ENCODE measurements at places on chromosomes 5 and 9. TPM values are rescaled to one million over a fixed set of nuclear protein-coding genes. Genes with fewer than 3 reads are reported as not detected.

DNA sequence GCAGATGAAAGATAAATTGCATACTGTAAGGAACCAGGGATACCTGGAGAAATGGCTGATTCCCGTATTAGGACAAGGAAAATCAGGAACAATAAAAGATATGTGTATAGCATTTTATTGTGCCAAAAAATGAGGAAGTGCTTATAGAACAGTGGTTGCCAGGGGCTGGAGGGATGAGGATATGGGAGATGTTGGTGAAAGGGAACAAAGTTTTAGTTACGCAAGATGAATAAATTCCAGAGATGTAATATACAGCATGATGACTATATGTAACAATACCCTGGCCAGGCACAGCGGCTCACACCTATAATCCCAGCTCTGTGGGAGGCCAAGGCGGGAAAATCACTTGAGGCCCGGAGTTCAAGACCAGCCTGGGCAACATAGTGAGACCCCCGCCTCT is 101.8 kb downstream of the CDK5RAP2 start:
- DNase-seq, result no peak

- no peak for DNase-seq
These were observed 333.6 kb upstream of the MEF2C start for GRCh38 chr5:89216606-89217005.

DNA sequence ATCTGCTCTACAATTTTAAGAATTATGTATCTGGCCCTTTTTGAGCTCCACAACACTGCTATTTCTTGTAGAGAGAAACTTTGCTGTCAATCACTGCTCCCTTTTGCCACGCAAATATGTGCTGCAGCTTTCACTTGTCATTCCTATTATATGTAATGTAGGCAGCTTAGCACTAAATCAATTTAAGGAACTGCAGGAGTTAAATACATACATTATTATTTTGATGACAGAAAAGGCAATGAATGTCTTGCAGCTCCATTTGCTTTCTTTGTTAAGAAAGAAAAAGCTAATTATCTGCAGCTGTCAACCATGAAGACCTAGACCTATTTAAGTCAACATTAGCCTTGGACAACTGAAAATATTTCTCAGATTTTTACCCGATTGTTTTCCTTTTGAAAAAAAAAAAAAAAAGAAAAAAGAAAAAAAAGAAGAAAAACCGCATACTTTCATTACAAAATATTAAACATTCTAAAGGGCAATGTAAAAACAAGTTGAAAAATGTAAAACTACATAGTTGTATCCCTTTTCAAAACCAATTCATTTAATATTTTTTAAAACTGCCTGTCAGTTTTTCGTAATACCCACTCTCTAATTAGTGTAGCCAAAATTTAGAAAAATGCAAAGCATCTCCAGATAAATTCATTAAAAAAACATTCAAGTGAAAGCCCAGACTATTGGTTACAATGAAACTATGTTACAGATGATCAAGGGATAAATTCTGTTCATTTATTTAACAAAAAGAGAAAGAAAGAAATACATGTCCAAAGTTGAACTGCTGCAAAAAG is 57.2 kb downstream of the RFX3 start:
- no peak for DNase-seq

DNA sequence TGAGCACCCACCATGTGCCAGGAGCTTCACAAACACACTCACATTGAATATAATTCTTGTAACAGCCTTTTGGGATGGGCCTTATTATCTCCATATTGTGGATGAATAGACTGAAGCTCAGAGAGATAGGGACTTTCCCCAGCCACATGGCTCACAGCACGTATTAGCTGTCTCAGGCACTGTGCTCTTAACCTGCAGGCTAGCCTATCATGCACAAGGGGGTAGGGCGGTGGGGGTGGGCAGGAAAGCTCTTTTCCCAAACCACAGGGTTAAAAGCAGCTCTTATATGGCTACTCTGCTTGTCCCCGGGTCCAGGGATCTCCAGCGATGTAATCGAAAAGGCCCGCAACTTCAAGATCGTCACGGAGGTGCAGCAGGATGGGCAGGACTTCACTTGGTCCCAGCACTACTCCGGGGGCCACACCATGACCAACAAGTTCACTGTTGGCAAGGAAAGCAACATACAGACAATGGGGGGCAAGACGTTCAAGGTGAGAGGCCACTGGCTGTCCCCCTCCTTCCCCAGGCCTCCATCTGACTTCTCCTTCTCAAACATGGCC is 2.6 kb downstream of the FABP6 start:
- no peak for DNase-seq

DNA sequence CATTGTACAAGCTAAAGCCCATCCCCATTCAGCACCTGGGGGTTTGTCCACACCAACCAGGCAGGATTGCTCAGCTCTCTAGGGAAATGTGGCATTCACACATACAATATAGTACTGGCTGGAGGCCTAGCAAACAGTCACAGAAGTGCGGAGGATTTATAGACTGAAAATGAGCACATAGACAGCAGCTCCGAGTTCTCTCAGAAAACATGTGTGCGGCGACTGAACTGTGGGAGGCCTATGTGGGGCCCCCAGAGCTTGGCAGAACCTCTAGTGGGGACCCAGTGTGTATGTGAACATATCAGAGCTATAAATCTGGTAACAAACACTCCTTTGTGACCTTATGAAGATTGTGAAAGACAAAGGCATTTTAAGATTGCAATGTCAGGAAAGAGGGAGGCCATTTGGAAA is 431.1 kb downstream of the DTWD2 start:
- no peak for DNase-seq

DNA sequence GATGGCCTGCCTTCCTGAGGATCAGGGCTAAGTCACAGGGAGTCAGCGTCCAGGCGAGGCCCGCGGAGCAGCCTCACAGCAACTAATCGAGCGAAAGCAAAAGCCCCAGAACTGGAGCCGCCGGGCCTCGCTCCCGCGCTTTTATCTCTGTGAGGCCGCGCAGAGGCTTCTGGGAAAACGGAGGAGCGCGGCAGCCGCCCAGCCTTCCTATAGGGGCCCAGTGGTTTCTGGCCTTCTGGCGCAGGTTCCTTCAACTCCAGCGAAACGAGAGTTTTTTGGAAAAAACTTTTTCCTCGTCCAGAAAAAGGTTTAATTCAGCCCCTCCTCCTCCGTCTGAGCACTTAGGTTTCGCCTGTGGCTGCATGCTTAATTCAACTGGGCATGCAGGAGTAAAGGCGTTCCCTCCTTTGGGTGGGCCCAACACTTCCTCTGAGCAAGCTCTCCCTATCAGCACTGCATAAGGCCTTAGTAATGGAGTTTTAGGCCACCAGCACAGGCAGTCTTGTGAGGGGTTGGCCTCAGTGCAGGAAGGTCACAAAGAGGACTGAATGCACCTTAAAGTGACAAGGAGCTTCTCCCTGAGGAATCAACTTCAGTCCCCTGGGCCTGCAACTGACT is at the start of gene MEIKIN:
MEIKIN (minus strand) TSS at position 113 of the 618 bp plus-strand sequence. CDS start 158 bp downstream, outside the sequence.
- DNase-seq, result no peak

DNA sequence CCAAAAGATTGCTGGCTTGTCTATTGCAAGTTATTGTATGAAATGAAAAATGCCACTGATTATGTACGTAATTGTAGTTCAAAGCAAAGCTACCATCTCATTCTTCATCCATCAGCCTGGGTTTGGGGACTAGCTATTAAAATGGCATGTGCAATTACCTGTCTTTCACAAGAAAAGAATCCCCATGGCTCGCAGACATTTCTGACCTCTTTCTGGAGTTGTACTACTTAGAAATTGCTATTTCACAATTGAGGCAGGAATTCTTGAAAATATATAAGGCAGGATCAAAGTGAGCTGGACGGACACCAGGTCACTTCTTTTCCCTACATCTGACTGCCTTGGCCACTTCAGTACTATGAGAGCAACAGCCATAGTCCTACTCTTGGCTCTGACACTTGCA is at the start of gene SPINK9:
SPINK9 (plus strand) TSS at position 301 of the 400 bp plus-strand sequence; CDS start at position 356, 55 bp downstream.
- no peak for DNase-seq

GRCh38 chr5:78129597-78129996 is 164.9 kb downstream of the AP3B1 start:
- no peak for DNase-seq

DNA sequence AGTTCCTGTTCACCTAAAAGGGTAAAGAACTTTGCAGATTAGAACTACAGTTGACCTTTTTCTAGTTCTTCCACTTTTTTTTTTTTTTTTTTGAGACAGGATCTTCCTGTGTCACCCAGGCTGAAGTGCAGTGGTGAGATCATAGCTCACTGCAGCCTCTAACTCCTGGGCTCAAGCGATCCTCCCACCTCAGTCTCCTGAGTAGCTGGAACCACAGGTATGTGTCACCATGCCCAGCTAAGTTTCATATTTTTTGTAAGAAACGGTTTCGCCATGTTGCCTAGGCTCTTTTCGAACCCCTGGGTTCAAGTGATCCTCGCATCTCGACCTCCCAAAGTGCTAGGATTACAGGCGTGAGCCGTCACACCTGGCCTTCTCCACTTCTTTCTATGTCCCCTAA is 39.7 kb upstream of the TNFAIP8 start:
- no peak for DNase-seq

- no peak for DNase-seq
These were observed 148.2 kb upstream of the LRRTM2 start for GRCh38 chr5:139023286-139023685.

- DNase-seq, result no peak
These were observed 148.3 kb upstream of the IER5L start for GRCh38 chr9:129326061-129327005.

GRCh38 chr5:138648841-138649240 is 73.6 kb upstream of the HSPA9 start:
- no peak for DNase-seq

DNA sequence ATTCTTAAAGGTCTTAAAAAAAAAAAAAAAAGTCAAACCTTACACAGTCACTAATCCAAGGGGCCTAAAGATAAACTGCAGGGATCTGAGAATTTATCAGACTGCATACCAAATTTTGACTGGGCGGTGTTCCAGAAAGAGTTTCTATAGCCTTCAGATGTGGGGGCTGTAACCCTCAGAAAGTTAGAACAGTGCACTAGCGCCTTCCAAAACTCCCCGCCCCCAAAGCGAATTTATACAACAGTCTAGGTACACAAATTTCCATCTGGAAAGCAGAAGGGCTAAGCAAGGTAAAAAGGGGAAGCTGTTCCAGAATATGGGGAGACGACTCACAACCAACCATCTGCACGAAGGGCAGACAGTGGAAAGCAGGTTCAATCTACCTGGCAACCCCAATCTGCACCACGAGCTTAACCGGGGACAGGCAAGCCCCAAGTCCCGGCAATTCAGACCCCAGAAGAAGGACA is 813 bp downstream of the ERMP1 start:
- DNase-seq, result no peak

DNA sequence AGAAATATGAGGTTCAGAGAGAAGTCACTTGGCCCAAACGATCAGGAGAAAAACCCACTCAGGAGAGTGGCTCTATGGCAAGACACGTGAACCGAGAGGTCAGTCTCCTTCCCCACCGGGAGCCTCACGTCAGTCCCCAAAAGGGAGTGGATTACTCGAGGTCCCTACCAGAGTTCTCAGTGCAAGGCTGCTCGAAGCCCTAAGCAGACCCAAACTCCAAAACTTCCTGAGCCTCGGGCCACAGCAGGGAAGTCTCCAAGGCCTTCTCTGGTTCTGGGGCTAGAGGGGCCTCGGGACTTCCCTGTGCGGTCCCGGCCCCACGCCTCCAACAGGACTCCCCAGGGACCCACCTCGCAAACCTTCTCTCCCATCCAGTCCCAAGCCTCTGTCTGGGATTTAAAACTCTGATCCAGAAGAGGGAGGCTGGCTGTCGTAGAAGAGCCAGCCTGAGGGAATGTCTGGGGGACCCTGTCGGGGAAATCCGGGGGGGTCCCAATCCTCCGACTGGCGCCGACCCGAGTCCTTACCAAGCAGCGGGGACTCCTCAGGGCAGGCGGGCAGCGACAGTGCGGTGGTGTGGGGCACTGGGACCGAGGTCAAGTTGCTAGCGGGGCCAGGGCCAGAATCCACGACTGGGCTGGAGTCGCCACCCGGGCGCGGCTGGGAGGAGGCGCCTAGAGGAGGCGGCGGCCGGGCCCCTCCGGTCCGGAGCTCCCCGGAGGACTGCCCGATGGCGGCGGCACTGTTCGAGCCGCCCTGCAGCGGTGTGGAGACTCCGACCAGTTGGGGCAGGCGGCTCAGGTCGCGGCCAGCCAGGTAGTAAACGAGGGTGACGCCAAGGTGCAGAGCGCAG is 679 bp downstream of the B4GALT1 start:
- DNase-seq, result no peak

- peak; percentile 93 for DNase-seq
These were observed 29.3 kb upstream of the OBP2B start for GRCh38 chr9:133238272-133238850.

- peak; percentile 95 for DNase-seq
These were observed 30.8 kb downstream of the CD180 start for GRCh38 chr5:67165526-67166459.

DNA sequence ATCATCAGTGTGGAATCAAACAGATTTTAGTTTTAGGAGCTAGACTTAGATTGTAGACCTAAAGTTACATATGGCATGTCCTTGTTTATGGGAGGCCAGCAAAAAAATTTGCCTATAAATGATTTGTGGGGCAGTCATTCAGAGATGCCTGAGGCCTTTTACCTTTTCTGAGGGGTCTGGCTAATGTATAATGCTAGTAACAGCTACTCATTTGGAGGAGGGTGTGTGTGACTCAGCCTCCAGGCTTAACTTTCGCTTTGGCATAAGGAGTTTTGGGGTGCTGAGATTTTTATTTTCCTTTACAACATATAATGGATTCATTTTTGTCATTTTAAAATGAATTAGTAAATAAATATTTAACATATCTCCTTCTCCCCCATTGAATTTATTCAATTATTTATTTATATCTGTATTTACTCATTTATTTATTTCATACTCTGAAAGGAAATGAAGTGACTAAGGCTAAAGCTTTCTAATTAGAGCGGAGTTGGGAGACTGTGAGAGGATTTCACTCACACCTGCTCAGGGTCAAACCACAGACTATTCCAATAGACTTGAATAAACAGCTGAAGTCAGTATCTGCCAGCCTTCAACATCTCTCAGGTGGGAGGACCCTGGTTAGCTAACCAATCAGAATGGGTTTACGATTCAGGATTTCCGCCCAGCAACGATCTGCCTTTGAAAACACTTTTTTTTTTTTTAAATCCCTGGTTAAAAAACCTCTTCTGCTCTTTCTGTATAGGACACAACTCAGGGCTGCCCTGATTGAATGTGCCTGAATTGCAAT is 487.5 kb upstream of the SGCD start:
- DNase-seq, result no peak

GRCh38 chr9:26870292-26870691 is 22.3 kb downstream of the CAAP1 start:
- DNase-seq, result no peak

ANKRD33B gene
- 5.7 TPM for total RNA-seq

MAN1B1 gene
- 33.0 TPM for total RNA-seq

HACD4 gene
- 2.2 TPM for total RNA-seq

HSPA4 gene
- total RNA-seq, result 101 TPM

ADAM19 gene
- 9.4 TPM for total RNA-seq

PFN3 gene
- total RNA-seq, result not detected

PCDHA1 gene
- not detected for total RNA-seq

ISOC1 gene
- 22.6 TPM for total RNA-seq

TBC1D9B gene
- 128 TPM for total RNA-seq

ZNF883 gene
- 2.5 TPM for total RNA-seq

FCN2 gene
- total RNA-seq, result 1.2 TPM
